ENCODE measurements at places on chromosomes 2 and 18.
A peak's percentile ranks its signal among the peaks of the same experiment; 100 is the strongest.

- no peak for DNase-seq
Observed at GRCh38 chr2:221851531-221852045, 279.5 kb upstream of the EPHA4 start.

GRCh38 chr2:3201281-3201680, 176.3 kb downstream of the EIPR1 start:
- DNase-seq = no peak

DNA sequence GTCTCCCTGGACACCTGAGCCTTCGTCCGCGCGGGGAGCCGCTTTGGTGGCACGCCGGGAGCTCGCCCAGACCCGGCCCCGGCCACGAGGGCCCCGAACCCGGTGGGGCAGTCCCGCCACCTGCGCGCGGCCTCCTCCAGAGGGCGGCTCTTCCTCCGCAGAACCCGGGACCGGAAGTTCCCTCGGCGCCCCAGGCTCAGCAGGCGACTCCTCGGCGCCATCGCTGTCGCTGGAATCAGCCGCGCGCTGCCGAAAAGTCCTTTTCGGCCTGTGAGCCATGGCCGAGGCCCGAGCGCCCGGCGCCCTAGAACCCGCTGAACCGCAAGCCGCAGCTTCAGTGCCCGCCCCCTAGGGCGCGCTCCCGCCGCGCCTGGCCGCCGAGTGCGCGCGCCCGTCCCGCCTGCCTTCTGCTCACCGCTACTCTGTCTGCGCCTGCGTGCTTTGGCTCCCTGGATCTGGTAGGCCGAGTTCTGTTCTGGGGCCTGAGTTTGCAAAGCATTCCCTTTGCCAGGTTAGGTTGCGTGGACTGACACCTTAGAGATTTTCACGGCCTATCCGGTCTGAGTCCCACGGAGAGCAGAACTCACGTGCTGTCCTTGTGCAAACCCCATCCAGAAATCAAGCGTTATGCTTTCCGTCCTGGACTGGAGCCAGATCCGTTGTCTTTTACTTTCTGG, at the start of gene GCFC2:
TSS of gene GCFC2 (minus strand) at position 339 of the 677 bp plus-strand sequence. CDS start at position 279, 60 bp downstream.
- peak; percentile 95 for DNase-seq

DNA sequence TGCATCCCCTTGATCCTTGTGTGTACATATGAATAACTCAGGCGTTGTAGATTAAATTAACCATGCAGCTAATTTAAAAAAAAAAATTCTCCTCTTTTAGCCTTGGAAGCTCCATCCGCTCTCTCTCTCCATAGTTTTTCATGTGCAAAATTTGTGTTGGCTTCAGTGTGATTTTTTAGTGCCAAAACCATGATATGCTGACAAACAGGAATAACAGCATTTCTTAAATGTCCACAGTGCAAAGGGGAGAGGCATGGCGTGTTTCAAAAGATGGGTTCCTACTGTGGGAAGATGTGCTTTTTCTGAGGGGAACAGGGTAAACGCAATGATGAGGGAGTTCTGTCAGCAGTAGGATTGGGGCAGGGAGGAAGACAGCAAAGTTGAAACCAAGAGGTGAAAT, 247.0 kb downstream of the ICOS start:
- no peak for DNase-seq

DNA sequence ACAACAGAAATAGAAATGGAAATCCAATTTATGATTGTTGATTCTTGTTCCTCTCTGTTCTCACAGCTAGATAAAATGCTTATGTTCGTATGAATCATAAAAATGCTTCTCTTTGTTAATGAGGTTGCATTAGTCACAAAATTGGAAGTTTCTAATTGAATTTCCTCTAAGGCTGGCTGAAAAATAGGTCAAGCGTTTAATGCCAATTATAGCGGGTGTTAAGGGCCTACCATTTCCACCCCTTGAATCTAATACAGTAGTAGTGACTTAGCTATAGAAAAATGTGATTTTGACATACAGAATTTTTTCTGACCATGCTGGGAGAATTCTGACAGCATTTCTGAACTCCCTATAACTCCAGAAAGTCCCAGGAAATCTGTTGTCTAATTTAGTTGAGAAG, 107.1 kb downstream of the TTN start:
- DNase-seq = no peak

Data from GM12865 (cell line).